Mesenteric fat pad (tissue), 1 donor: ENCODE measurements at places on chromosomes 11 and 22. TPM values are rescaled to one million over a fixed set of nuclear protein-coding genes. Genes with fewer than 3 reads are reported as not detected.

TMEM258 gene
- total RNA-seq = 80.8 TPM

GPR83 gene
- total RNA-seq = not detected

MYOD1 gene
- not detected for total RNA-seq

MMP11 gene
- total RNA-seq = 5.7 TPM

CYTH4 gene
- total RNA-seq = 44.7 TPM

LYVE1 gene
- total RNA-seq = 352 TPM

VPREB1 gene
- total RNA-seq = not detected

OR4A16 gene
- total RNA-seq = not detected

OR52I2 gene
- not detected for total RNA-seq

DEUP1 gene
- not detected for total RNA-seq

EXPH5 gene
- total RNA-seq = 0.87 TPM

OPCML gene
- total RNA-seq = 0.39 TPM

CACNA1I gene
- 0.10 TPM for total RNA-seq

EFCAB6 gene
- total RNA-seq = 1.3 TPM

CD151 gene
- 776 TPM for total RNA-seq

CABP4 gene
- total RNA-seq = 3.8 TPM

MOGAT2 gene
- 0.32 TPM for total RNA-seq

TRPT1 gene
- 32.7 TPM for total RNA-seq

MAJIN gene
- not detected for total RNA-seq

MRGPRE gene
- total RNA-seq = not detected

CCDC89 gene
- total RNA-seq = 0.84 TPM

ASCL2 gene
- total RNA-seq = 0.64 TPM

OR5P2 gene
- total RNA-seq = not detected

RBMXL2 gene
- total RNA-seq = not detected

TREH gene
- total RNA-seq = not detected

SEC14L6 gene
- total RNA-seq = not detected

CARD16 gene
- 9.8 TPM for total RNA-seq

LAYN gene
- 7.1 TPM for total RNA-seq

C11orf87 gene
- total RNA-seq = not detected

DNAJB13 gene
- not detected for total RNA-seq

ACRV1 gene
- not detected for total RNA-seq

TMEM191B gene
- 0.84 TPM for total RNA-seq

FADS3 gene
- 387 TPM for total RNA-seq

FAM227A gene
- 0.22 TPM for total RNA-seq

P2RX3 gene
- total RNA-seq = not detected

TUBA8 gene
- 5.1 TPM for total RNA-seq

SNRPD3 gene
- total RNA-seq = 51.5 TPM

APOBEC3G gene
- 6.4 TPM for total RNA-seq

OVOL1 gene
- not detected for total RNA-seq

ANO3 gene
- 2.1 TPM for total RNA-seq

CD3G gene
- total RNA-seq = 1.1 TPM

MS4A6E gene
- 3.6 TPM for total RNA-seq

ZP1 gene
- 1.4 TPM for total RNA-seq

SLC43A1 gene
- total RNA-seq = 8.4 TPM

ANO1 gene
- 5.7 TPM for total RNA-seq

RAB36 gene
- total RNA-seq = 3.2 TPM

HBB gene
- 346 TPM for total RNA-seq

TSKU gene
- total RNA-seq = 185 TPM

SPDYC gene
- total RNA-seq = not detected

MYRF gene
- 0.42 TPM for total RNA-seq

DAGLA gene
- total RNA-seq = 3.3 TPM

TMPRSS5 gene
- total RNA-seq = 0.80 TPM

ASRGL1 gene
- total RNA-seq = 22.6 TPM

SBF2 gene
- total RNA-seq = 99.7 TPM

PRG3 gene
- not detected for total RNA-seq
